H1 (cell line): ENCODE measurements at places on chromosomes 3 and 15.

- no peak for DNase-seq
Measured at GRCh38 chr3:22210693-22211092, 459.7 kb upstream of the ZNF385D start.

- DNase-seq, result no peak
Measured at GRCh38 chr15:61100512-61100911, 128.6 kb downstream of the RORA start.

DNA sequence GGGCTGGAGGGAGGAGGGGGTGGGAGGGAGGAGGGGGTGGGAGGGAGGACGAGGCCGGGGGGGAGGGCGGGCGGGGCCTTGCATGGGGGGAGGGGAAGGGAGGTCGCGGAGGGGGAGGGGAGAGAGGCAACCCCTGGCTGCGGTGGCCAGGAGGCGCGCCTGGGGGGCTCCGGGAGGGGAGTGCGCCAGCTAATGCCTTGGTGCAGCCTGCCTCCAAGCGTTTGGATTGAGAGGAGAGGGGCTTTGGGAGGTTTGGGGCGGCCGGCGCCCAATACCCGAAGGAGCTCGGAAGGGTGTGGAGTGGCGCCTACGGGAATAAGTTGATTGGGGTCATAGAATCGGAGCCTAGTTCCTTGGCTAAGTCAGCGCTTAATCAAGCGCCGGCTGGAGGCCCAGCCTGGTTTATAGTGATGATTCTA is 557 bp downstream of the TFG start:
- DNase-seq, result peak; percentile 46

- no peak for DNase-seq
Measured at GRCh38 chr3:194565597-194566190, 67.5 kb downstream of the TMEM44 start.
